Ascending aorta (tissue), 2 donors: ENCODE measurements at places on chromosomes 1 and 21.

- no peaks in the 10 kb centered on the region for H3K27me3 ChIP-seq
- DNase-seq = peak; percentile 37
- H3K36me3 ChIP-seq = no peaks in the 10 kb centered on the region
- no peak overlapping the region for H3K4me3 ChIP-seq
- no peaks in the 10 kb centered on the region for H3K4me1 ChIP-seq
These were observed 17.3 kb upstream of the LRP8 start for GRCh38 chr1:53344921-53345838.

- H3K36me3 ChIP-seq = no peaks in the 10 kb centered on the region
- H3K4me3 ChIP-seq = no peak overlapping the region
- H3K27me3 ChIP-seq = no peaks in the 10 kb centered on the region
- no peaks in the 10 kb centered on the region for H3K4me1 ChIP-seq
These were observed 7.3 kb upstream of the SEC16B start for GRCh38 chr1:177977141-177977540.

DNA sequence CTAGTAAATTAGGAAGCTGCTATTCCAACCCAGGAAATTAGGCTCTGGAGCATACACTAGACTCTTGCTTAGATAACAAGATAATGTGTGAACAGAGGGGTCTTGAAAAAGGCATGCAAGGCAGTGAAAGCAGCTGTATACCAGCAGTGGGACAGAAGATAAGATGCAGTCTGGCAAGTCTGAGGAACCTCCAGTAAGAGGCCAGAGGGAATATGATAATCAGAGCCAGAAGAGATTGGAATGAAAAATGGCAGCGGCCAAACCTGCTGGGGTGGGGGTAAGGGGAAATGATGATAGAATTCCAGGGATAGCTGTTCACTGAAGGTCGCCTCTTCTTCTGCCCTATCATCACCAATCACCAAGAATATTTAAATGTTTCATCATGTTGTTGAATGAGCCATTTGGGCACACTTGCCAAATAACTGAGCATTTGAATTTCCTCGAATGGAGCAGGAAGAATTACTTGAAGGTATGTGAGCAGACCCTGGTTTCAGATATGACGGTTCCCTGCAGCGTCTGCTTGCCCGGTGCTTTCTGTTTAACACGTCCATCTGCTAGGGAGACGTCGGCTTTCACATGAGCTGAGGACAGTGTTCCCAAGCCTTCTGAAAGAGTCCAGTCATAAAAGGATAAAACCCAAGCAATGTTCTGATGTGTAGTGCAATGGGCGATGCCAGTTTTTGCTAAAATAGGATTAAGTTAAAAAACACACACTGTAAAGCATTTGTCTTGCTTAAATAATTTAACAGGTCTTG is 173.3 kb downstream of the RWDD3 start:
- no peaks in the 10 kb centered on the region for H3K4me1 ChIP-seq
- H3K27ac ChIP-seq = no peak overlapping the region
- no peak for DNase-seq

DNA sequence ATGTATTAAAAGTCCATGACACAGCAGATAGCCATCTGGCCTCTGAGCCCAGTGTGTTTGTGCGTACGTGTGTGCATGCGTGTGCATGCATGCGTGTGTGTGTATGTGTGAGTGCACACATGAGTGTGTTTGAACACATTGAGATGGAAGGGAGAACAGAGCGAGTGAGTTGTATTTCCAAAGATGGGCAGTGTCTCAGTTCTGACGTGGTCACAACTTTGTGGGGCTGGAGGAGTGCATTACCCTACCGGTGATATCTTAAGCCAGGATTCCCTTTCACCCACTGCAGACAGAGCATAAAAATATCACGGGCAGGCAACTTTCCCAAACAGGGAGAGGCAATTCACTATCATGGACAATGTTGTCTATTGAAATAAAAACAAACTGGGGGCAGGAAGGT is 27.8 kb downstream of the IRF2BP2 start:
- peak overlapping the region; percentile 86 for H3K27ac ChIP-seq
- no peaks in the 10 kb centered on the region for H3K36me3 ChIP-seq
- no peak for DNase-seq

- H3K27me3 ChIP-seq = no peaks in the 10 kb centered on the region
- DNase-seq = no peak
- no peak overlapping the region for H3K27ac ChIP-seq
- no peaks in the 10 kb centered on the region for H3K36me3 ChIP-seq
- H3K4me3 ChIP-seq = no peak overlapping the region
These were observed 207.2 kb downstream of the ATG4C start for GRCh38 chr1:62991152-62991551.

DNA sequence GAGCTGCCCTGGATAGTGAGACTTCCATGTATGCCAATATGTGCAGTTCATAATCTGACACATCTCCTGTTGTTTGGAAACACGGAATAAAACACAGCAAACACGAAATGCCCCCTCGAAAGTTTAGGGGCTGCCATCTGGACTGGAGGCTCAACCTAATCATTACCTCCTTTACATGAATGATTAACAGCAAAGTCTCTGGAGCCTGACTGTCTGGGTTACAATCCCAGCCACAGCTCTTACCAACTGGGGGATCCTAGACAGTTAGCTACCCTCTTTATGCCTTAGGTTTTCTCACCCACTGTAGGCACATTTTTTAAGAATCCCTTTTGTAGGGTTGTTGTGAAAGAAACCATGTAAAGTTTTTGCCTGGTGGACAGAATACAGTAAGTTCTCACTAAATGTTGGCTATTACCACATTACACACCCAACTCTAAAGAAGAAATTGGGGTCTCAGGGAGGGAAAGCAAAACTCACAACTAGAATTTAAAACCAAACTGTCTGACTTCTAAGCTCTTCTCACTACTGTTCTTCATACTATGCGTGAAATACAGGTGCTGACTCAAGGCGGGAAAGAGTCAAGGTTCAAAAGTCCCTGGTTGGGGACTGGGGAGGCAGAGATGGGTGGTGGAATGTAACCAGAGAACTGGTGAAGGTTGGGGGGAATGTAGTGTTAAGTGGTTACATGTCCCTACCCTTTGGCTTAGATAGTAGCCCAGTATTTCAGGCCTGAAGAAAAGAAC is 24.2 kb downstream of the CYP4A22 start:
- no peaks in the 10 kb centered on the region for H3K27me3 ChIP-seq
- no peaks in the 10 kb centered on the region for H3K36me3 ChIP-seq
- H3K4me3 ChIP-seq = no peak overlapping the region

DNA sequence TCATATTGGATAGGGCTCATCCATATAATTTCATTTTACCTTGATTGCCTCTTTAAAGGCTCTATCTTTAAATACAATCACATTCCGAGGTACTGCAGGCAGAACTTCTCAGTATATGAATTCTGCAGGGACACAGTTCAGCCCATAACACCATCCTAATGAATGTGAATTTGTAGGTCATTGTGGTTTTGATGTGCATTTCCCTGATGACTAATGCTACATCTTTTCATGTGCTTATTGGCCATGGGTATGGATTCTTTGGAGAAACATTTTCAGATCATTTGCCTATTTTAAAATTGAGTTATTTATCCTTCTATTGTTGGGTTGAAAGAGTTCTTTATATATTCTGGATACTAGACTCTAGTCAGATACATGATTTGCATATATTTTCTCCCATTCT is 9.6 kb upstream of the RPS6KC1 start:
- no peaks in the 10 kb centered on the region for H3K4me1 ChIP-seq
- no peaks in the 10 kb centered on the region for H3K36me3 ChIP-seq
- no peak overlapping the region for H3K27ac ChIP-seq

- no peak for DNase-seq
- H3K4me1 ChIP-seq = no peaks in the 10 kb centered on the region
- no peak overlapping the region for H3K27ac ChIP-seq
- H3K4me3 ChIP-seq = no peak overlapping the region
- peaks cover 5% of the 10 kb centered on the region for H3K36me3 ChIP-seq
These were observed 64.3 kb upstream of the ZNF326 start for GRCh38 chr1:89930579-89930978.

GRCh38 chr21:18477043-18477442 is 73.5 kb upstream of the TMPRSS15 start:
- no peaks in the 10 kb centered on the region for H3K36me3 ChIP-seq
- no peaks in the 10 kb centered on the region for H3K27me3 ChIP-seq
- DNase-seq = no peak
- H3K4me3 ChIP-seq = no peak overlapping the region
- H3K27ac ChIP-seq = no peak overlapping the region

DNA sequence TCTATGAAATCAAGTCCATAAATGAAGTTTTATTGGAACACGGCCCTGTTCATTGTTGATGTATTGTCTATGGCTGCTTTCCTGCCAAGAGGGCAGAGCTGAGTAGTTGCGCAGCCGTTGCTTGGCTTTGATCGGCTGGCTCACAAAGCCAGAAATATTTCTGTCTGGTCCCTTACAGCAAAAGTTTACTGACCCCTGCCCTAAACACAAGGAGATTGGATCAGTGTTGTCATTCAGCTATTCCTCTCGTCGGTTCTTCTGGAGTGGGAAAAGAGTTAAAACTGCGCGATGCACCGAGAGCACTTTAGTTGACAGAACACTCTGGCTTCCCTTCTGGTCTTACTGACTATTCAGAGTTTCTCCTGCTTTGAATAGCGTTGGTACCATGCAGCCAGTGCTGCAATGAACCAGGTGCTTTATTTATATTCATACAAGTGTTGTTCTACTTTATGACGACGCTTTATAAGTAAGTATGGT is 868 bp downstream of the ZBTB40 start:
- no peaks in the 10 kb centered on the region for H3K36me3 ChIP-seq
- H3K4me1 ChIP-seq = peaks cover 4% of the 10 kb centered on the region
- DNase-seq = no peak
- peak overlapping the region; percentile 96 for H3K27ac ChIP-seq
- H3K27me3 ChIP-seq = no peaks in the 10 kb centered on the region

GRCh38 chr21:38448671-38449385 is 49.4 kb downstream of the ERG start:
- peaks cover 9% of the 10 kb centered on the region for H3K4me1 ChIP-seq
- H3K4me3 ChIP-seq = no peak overlapping the region
- no peaks in the 10 kb centered on the region for H3K36me3 ChIP-seq
- H3K27ac ChIP-seq = peak overlapping the region; percentile 92
- H3K27me3 ChIP-seq = no peaks in the 10 kb centered on the region

DNA sequence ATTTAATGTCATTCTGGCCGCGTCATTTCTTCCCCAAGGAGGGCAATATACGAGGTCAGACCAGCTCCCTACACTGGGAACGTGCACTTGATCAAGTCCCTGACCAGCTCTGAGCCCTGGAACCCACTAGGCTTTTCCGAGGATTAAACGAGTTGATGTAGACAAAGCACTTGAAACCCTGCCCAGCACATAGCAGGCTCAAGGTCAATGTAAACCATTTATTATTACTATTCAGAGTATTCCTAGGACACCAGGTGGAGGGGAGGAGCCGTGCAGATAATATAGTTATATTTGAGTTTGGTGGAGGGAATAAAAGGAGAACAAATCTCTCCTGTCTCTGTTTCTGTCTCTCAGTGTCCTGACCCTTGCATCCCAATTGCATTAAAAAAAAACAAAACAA is 174.1 kb upstream of the IGSF21 start:
- no peaks in the 10 kb centered on the region for H3K36me3 ChIP-seq
- H3K4me1 ChIP-seq = no peaks in the 10 kb centered on the region
- H3K4me3 ChIP-seq = no peak overlapping the region
- DNase-seq = no peak
- no peaks in the 10 kb centered on the region for H3K27me3 ChIP-seq
- H3K27ac ChIP-seq = no peak overlapping the region
